ENCODE measurements at places on chromosomes 3 and 15.

DNA sequence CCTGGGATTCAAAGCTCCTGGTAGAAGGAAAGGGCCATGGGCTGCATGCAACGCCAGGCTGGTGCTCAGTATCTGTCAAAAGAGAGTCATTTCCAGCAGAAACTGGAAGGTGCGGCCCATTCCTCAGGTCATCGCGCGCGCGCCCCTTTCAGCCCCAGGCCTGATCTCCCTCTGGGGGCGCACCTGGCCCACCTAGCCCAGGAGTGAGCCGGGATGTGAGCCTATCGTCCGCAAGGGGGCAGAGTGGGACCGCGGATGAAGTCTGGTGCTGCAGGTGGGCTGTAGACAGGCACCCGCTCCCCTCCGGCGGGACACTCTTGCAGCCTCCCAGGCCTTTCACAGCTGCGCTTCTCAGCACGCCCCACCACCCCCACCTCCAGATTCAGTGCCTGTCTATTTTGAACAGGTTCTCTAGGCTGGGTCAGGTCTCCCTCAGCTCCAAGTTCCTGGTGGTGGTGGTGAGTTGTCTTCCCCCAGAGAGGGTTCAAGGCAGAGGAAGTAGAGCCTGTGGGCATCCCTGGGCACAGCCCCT, 5.8 kb upstream of the RPL29 start:
- H3K4me3 ChIP-seq: no peak overlapping the region
- peak; percentile 92 for DNase-seq
- H3K27ac ChIP-seq: no peak overlapping the region
- peaks cover 24% of the 10 kb centered on the region for H3K4me1 ChIP-seq

DNA sequence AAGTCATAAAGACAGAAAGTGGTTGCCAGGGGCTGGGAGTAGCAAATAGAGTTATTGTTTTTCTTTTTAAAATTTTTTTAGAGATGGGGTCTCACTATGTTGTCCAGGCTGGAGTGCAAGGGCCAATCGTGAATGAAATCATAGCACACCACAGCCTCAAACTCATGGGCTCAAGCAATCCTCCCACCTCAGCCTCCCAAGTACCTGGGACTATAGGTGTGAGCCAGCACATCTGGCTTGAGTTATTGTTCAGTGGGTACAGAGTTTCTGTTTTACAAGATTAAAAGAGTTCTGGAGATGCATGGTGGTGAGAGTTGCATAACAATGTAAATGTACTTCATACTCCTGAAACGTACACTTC, 23.6 kb downstream of the PFKFB4 start:
- H3K27ac ChIP-seq: no peak overlapping the region
- no peak overlapping the region for H3K4me3 ChIP-seq
- H3K27me3 ChIP-seq: no peaks in the 10 kb centered on the region
- H3K36me3 ChIP-seq: peaks cover 54% of the 10 kb centered on the region

DNA sequence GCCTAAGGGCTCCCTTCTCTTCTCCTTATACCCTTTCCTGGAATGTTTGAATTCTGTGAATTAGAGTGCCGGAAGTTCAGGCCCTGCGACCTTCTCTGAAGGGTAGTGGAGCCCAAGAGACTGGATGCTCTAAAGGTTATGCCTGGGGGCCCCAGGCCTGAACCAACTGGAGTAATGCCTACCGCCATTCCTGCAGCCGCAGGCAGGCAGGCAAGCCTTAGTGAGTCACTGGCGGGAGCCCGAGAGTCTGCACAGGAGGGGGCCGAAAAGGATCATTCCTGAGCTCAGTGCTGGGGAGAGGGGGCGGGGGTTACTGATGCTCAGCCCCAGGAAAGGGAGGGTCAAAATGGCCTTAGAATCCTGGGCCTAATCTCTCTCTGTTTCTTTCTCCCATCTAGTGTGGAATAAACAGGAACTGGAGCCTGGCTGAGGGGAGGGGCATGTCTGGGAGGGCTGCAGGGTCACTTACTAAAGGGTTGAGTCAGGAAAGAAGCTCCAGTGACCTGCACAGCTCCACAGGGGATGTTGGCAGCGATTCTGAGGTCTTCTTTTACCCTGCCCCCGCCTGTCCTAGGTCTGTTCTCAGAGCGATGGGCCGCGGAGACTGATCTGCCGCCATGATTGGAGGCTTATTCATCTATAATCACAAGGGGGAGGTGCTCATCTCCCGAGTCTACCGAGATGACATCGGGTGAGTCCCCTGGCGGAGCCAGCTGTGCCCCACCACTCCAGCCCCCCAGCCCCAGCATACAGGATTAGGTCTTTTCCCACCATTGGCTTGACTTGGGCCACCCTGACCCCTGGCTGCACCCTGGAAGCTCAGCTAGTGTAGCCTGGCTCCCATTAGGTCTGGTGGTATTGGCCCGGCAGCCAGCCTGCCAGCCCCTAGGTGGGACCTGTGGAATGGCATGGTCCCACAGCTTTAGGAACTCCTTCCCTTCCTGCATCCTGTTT, 2.0 kb downstream of the AP2M1 start:
- H3K4me3 ChIP-seq: peak overlapping the region; percentile 87
- peaks cover 31% of the 10 kb centered on the region for H3K4me1 ChIP-seq
- no peak for DNase-seq
- peaks cover 37% of the 10 kb centered on the region for H3K36me3 ChIP-seq
- H3K27me3 ChIP-seq: no peaks in the 10 kb centered on the region

- no peak for DNase-seq
- H3K4me1 ChIP-seq: no peaks in the 10 kb centered on the region
- H3K27me3 ChIP-seq: no peaks in the 10 kb centered on the region
- no peak overlapping the region for H3K27ac ChIP-seq
- peaks cover 14% of the 10 kb centered on the region for H3K36me3 ChIP-seq
Observed at GRCh38 chr15:98830034-98830634, 177.5 kb downstream of the PGPEP1L start.

- no peak for DNase-seq
- no peaks in the 10 kb centered on the region for H3K36me3 ChIP-seq
- H3K27me3 ChIP-seq: no peaks in the 10 kb centered on the region
Observed at GRCh38 chr15:101382544-101382943, 87.5 kb upstream of the SNRPA1 start.

DNA sequence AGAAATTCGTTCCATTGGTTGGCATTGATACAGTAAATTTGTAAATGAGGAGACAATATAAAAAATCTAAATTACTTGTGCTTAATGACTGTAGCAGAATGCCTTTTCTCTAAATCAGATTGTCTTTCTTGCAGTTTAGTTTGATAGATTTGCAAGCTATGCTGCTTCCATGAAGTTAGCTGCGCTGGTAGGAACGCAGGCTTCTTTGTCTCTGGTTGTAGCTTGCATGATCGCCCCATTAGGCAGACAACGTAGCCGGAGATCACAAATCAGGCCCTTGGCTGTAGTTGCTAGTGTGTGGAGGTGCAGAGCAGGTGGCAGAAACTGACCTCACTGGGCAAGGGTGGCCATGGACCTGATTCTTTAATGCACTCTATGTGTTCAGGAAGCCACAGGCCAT, 6.1 kb downstream of the ZIC1 start:
- H3K36me3 ChIP-seq: peaks cover 14% of the 10 kb centered on the region
- peaks cover 66% of the 10 kb centered on the region for H3K27me3 ChIP-seq

DNA sequence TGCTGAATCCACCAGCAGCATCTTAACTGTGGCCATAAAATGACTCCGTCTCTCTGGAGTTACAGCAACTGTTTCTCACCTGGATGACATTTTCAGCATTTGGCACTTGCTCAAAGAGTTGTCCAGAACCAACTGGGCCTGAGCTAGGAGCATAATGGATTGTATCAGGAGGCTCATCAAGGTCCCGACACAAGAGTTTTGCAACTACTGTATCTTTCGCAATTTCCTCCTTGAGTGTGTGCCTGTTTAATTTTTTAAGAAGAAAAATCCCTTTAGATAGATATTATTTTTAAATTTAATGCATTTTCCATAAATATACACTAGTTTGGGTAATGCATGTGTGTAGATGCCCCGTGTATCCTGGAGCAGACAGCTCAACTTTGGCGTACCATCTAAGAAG, 44.3 kb upstream of the C3orf49 start:
- H3K27me3 ChIP-seq: no peaks in the 10 kb centered on the region
- no peaks in the 10 kb centered on the region for H3K36me3 ChIP-seq
- no peak overlapping the region for H3K27ac ChIP-seq
- no peak overlapping the region for H3K4me3 ChIP-seq
- no peaks in the 10 kb centered on the region for H3K4me1 ChIP-seq
- DNase-seq: no peak

Measured in activated CD8-positive, alpha-beta T cell treated with anti-CD3 and anti-CD28 coated beads, Interleukin-2, amount 10 ng/mL, durations not matched to agents 7 days and 5 days (primary cell).